AG20443 (cell line): ENCODE measurements at places on chromosomes 11 and 22.

GRCh38 chr11:125426818-125427528 lies 69.1 kb downstream of the FEZ1 start:
- DNase-seq, result no peak

- no peak for DNase-seq
These were observed 27.1 kb downstream of the MPPED2 start for GRCh38 chr11:30559004-30559403.

DNA sequence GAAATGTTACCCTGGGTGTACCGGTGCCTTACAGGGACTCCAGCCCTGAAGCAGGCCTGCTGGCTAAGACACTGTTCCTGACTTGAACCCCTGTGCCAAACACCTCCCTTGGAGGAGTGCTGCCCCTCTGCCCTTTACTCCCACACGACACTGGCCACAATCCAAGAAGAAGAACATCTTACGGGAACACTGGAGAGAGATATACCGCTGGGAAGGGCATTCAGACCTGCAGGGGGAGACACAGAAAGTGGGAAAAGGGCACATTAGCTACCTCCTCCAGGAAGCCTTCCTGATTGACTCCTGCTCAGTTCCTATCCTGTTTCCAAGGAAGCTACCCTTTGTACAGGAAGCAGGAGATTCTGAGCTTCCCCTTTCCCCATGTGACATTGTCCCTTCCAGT lies 18.7 kb downstream of the TMPRSS13 start:
- no peak for DNase-seq

DNA sequence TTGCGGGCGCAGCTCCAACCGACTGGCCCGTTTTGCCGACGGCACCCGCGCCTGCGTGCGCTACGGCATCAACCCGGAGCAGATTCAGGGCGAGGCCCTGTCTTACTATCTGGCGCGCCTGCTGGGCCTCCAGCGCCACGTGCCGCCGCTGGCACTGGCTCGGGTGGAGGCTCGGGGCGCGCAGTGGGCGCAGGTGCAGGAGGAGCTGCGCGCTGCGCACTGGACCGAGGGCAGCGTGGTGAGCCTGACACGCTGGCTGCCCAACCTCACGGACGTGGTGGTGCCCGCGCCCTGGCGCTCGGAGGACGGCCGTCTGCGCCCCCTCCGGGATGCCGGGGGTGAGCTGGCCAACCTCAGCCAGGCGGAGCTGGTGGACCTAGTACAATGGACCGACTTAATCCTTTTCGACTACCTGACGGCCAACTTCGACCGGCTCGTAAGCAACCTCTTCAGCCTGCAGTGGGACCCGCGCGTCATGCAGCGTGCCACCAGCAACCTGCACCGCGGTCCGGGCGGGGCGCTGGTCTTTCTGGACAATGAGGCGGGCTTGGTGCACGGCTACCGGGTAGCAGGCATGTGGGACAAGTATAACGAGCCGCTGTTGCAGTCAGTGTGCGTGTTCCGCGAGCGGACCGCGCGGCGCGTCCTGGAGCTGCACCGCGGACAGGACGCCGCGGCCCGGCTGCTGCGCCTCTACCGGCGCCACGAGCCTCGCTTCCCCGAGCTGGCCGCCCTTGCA lies 1.0 kb downstream of the FJX1 start:
- DNase-seq, result peak; percentile 55

DNA sequence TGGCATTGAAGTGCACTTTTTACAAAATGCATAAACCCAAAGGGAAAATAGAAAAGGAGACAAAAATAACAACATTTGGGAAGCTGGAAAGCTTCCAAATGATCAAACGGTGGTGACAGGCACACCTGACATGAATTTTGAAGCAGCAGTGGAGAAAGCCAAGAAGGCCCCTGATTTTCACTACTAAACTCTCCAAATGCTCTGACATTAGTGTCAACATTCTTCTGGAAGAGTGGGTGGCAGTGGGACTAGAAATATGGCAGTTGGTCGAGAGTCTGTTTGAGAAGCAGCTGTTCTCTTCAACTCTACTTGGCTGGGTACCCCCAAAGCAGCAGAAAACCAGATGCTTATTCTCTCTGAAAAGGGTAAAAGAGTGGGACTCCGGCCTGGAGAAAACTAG lies 12.3 kb upstream of the APOA5 start:
- DNase-seq, result no peak

- no peak for DNase-seq
These were observed 106.1 kb downstream of the ZBTB16 start for GRCh38 chr11:114165326-114166230.

DNA sequence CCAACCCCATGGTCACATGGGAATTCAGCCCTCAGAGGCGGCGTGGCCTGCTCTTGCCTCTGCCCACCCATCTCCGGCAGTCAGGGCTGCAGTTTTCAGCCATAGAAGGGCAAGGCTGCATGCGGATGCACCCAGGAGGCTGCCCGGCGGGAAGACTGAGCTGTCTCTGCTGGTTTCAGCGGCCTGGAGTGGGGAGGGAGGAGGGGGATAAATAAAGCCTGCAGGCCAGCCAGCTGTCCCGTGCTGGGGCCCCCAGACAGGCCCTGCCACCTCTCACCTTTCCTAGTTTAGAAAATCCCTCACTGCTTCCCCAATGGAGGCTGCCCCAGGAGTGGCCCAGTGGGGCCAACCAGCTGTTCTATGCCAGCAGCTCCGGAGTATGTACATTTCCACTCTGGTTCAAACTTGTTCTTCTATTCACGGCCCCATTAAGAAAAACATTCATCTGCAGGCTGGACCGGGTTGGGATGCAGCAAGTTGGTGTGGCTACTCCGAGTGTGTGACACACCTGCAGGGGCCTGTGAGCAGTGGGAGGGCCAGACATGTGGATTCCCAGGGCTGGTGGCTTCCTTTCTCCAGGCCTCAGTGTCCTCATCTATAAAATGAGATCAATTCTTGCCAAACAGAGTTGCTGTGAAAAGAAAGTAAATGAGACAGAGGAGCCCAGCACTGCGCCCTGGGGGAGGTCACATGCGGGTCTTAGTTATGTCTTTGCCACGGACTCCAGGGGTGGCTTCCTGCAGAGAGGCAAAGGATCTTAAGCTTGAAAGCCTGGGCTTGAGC lies 5.0 kb downstream of the MICALL1 start:
- no peak for DNase-seq

GRCh38 chr11:57424792-57425564 lies 1.9 kb downstream of the SLC43A3 start:
- DNase-seq, result peak; percentile 70

- no peak for DNase-seq
These were observed 16.0 kb downstream of the PRR5L start for GRCh38 chr11:36311926-36312595.

DNA sequence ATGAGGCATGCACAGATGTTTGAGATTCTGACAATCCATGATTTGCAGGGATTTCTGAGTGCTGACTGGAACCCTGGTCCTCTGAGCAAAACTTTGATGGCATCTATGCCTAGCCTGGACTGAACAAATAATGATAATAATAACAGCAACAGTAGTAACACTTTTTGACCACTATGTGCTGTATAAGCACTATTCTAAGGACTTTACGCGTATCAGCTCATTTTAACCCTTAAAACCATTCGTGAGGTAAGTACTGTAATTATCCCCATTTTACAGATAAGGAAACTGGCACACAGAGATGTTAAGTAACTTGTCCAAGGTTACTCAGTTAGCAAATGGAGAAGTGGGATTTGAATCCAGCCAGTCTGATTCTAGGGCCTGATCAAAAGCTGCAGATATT lies 168.4 kb downstream of the C11orf91 start:
- no peak for DNase-seq

- no peak for DNase-seq
These were observed 14.3 kb downstream of the MPST start for GRCh38 chr22:37033605-37034430.

- no peak for DNase-seq
These were observed 10.0 kb downstream of the SPTY2D1 start for GRCh38 chr11:18624161-18624560.

DNA sequence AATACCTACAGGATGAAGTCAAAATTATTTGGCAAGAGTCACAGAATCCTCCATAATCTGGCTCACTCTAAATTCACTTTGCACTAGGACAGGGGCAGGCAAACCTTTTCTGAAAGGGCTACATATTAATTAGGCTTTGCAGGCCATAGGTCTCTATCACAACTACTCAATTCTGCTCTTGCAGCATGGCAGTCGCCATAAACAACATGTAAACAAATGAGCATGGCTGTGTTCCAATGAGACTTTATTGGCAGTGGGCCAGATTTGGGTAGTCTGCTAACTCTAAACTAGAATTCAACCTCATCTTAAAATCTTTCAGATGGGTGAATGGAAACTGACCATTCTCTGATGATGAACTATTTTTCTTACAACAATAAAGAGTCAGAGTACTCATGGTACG lies 5.8 kb downstream of the THRSP start:
- DNase-seq, result no peak

GRCh38 chr11:70203751-70204465 lies 812 bp downstream of the FADD start:
- peak; percentile 80 for DNase-seq

DNA sequence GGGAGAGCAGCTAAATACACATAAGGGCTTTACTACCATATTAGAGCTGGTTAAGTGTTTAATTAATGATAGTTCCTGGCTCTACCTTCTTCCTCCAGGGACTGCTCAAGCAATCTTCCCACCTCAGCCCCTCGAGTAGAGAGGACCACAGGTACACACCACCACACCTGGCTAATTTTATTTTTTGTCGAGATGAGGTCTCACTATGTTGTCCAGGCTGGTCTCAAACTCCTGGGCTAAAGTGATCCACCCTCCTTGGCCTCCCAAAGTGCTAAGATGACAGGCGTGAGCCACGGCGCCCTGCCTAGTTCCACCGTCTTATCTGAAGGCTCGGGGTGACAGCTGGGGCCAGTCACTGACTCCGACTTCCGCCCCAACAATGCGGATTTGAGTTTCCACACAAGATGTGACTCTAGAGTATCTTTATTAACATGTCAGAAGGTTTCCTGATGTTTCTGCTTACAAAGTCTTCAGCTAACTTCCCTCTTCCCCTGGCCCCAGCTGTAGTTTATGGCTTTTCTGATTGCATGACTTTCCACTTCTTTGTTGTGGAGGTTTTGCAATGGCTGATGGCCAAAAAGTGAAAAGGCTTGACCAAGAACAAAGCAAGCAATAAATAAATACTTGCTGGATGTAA lies 16.8 kb downstream of the TPST2 start:
- no peak for DNase-seq

- DNase-seq, result no peak
These were observed 16.3 kb upstream of the GNAZ start for GRCh38 chr22:23053912-23054530.

DNA sequence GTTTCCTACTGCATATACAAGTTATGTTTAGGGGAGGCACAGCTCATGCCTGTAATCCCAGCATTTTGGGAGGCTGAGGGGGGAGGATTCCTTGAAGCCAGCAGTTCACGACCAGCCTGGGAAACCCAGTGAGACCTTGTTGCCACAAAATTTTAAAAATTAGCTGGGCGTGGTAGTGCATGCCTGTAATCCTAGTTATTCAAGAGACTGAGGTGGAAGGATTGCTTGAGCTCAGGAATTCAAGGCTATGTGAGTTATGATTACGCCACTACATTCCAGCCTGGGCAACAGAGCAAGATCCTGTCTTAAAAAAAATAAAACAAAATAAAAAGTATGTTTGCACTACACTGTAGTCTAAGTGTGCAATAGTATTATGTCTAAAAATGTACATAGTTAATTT lies 108.8 kb upstream of the TEAD1 start:
- DNase-seq, result no peak

DNA sequence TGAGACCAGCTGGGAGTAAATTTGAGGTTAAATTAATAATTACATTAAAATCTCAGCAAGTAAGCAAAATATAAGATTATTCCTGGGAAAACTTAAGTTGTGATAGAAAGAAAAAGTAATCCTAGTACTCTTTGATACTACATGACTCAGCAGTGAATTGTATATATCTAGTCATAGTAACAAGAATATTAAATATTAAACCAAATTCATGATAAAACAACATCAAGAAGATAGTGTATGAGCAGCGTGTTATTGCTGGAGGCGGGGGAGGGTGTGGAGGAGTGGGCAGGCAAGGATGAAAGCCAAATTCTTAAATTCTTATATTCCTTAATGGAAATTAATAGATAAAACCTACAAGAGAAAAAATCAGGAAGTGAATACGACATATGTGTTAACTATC lies 95.2 kb downstream of the WT1 start:
- no peak for DNase-seq

DNA sequence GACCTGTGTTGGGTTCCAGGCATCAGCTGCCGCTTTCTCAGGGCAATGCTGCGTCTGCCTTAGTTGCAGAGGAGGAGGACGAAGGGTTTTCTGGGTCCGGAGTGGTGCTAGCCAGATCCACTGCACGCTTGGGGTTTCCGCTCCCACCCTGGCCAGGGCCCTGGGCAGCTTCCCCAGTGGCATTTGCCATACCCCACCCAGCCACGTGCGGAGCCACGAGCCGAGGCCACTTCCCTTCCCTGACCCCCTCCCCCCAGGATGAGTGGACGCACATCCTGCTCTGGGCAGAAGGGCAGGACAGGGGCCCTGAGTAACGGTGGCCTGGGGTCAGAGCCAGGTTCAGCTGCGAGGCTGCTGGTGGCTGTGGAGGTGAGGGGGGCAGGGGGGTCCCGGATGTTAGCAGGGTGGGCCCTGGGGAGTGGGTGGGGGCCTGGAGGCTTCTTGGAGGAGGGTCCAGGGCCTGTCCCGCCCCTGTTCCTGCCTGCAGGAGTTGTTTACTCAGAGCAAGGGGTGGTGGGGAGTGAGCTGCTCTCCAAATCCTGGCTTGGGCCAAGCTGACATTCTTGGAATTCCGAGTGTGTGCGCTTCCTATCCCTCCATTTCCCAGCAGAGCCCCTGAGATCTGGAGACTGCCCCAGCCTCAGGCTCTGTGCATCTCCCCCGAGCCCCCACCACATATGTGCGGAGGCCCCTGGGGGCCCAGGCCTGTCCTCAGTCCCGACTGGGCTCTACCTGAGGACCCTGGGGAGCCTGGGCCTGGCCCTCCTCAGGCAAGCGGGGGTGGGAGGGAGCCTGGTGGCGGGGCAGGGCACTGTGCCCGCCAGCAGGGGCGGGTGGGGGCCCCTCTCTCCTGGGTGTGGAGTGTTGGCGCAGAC lies 1.4 kb downstream of the TSPAN4 start:
- DNase-seq, result peak; percentile 90

DNA sequence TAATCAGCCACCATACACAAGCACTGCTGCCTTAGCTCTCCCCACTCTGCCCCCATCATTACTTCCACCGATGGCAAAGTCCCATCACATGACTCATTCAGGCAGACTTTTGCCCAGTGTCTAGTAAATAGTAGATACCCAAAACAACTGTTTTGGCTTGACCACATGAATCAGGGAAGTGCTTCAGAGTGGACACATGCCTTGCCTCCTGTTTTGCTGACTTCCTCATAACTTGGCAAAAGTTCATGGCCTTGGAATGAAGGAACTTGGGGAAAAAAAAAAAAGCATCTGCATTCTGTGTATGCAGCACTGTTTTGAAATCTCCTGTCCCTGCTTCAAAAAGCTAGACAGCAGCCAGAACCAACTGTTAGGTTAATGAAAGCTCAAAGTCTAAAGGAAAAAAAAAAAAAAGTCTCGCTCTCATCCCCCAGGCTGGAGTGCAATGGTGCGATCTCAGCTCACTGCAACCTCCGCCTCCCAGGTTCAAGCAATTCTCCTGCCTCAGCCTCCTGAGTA lies 335.3 kb downstream of the FAM181B start:
- DNase-seq, result no peak

- no peak for DNase-seq
These were observed 150.3 kb downstream of the LRRC4C start for GRCh38 chr11:41309111-41309522.
